ENCODE measurements at places on chromosomes 5 and 9. TPM values are rescaled to one million over a fixed set of nuclear protein-coding genes. Genes with fewer than 3 reads are reported as not detected.

The PSMD5 gene
- total RNA-seq = 25.1 TPM

The ZBTB34 gene
- 7.2 TPM for total RNA-seq

The TBCA gene
- 111 TPM for total RNA-seq

The SHOC1 gene
- 0.07 TPM for total RNA-seq

The CDC25C gene
- 0.34 TPM for total RNA-seq

The WHRN gene
- total RNA-seq = 1.4 TPM

The TRAF1 gene
- total RNA-seq = 2.3 TPM

The PTGES gene
- total RNA-seq = 11.0 TPM

The PCDHA11 gene
- 2.5 TPM for total RNA-seq

The MAPKAP1 gene
- total RNA-seq = 72.5 TPM

The LCN15 gene
- total RNA-seq = not detected

The ADGRD2 gene
- total RNA-seq = 0.34 TPM

The SLC34A1 gene
- 0.14 TPM for total RNA-seq

The QRFP gene
- total RNA-seq = not detected

The PCDHA9 gene
- total RNA-seq = 0.43 TPM
